ENCODE measurements at places on chromosomes 2 and 18.
A peak's percentile ranks its signal among the peaks of the same experiment; 100 is the strongest.

DNA sequence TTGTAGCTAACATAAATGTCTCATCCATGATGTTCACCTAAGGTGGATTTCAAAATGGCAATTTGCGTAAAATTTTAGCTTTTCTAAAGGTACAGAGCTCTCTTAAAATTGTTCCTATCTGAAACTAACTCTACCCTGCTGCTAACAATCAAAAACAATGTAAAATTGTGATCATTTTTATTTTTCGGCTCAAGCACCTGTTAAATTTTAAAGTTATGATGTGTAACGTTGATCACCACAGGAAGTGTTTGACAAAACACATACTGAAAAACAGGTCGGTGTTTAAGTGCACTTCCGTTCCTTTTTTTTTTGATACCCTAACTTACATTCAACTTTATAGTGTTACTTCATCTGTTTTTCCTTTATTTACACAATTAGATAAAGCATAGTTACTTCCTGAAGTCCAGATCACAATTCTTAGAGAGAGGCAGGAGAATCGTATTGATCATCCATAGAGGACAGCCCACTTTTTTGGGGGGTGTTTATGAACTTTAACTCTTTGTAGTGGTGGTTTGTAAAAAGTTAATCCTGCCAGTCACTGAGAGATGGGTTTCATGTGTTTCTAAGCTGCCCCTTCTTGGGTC lies 6.0 kb upstream of the NCK2 start:
- DNase-seq = no peak

DNA sequence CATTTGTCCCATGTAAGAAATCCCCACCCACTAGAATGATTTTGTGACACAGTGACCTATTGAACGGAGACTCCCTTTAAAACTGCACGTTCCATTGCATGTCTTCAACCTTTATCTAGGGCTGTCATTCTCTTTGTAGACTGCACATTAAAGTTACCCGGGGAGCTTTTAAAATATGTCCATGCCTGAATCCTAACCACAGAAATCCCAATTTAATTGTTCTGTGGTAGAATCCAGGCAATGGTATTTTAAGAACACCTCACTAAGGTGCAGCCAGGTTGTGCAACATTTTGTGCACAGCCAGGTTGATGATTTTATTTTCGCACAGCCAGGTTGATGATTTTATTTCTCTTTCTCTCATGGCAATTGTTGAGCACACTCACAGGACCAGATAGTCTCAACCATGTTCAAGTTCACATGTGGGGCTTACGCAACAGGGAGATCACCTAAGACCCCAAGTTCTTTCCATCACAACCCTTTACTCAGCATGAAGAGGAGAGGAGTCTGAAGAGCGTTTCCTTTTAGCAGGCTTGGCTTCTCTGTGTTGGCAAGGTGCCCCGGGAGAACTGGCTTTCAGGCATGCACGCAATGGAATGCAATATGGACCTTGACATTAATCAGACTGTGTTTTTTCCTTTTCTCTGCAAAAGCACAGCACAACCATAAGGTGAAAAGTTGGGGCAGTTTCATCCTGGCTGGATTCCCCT lies 467.3 kb upstream of the ETAA1 start:
- DNase-seq = no peak

DNA sequence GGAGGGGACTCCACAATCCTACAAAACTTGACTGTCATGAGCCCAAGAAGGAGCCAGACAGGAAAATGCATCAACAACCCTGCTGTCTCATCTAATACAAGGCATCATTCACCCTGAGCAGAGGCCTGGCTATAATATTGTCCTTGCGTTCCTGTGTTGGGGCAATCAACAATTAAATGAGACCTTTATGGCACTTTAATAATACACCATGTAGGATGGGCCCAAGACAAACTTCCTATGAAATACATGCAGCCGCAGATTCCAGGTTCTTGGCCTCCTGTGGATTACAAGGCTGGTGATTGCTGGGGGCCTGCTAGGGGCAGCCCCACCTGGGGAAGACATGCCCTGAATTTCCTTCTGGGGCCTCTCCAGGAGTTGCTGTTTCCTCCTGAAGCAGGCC lies 82.8 kb upstream of the PPP1CB start:
- DNase-seq = no peak

DNA sequence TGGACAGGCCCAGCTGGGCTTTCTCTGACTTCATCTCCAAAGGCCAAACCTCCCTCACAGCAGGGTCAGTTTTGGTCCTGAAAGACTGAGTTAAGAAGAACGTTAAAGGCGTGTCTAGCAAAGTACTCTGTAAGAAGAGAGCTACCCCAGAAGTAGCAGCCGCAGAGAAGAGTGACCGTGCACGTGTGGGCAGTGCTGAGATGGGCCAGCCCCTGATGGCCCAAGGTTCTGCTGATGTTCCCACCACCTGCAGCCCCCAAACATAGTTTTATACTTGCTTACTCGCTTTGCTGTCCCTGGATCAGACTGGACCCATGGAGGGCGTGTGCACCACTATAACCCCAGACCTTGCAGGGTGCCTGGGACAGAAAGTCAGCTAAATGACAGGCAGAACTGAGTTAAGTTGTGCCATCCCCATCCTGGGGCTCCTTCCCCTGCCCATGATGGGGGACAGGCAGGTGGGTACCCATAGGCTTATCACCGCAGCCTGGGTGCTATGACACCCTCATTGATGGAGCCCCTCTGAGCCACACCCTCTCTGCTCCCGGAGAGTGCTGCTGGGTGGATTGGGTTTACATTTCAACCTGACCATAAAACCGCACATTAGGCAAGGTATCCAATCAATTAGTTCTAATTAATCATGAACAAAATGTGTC lies 367.3 kb upstream of the HS6ST1 start:
- DNase-seq = no peak

DNA sequence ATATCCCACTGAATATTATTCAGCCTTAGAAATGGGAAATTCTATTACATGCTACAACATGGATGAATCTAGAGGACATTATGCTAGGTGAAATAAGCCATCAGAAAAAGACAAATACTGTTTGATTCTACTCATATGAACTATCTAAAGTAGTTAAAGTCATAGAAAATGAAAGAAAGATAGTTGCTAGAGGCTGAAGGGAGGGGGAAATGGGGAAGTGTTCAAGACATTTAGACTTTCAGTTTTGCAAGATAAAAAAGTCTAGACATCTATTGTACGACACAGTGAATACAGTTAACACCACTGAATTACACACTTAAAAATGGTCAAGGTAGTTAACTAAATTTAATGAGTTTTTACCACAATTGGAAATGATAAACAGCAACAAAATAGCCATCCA lies 835.9 kb upstream of the CHAC2 start:
- DNase-seq = no peak

DNA sequence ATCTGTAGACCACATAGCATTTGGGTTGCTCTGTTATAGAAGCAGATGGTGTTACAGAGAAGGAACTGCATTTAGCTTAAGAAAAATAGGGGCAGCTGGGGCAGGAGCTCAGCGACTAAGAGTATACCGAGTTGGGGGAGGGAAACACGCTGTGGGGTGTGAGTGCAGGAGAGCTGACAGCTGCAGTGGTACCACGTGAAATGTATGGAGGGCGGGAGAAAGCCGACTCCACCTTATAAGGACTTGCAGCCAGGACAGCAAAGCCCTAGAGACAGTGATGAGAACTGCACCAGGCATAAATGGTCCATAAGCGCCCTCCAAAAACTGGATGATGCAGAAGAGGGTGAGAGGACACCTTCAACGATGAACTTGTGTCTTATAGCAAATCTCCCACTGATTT lies 237.6 kb downstream of the PRKCE start:
- peak; percentile 29 for DNase-seq

GRCh38 chr2:70901227-70902066 lies 34.3 kb upstream of the ATP6V1B1 start:
- peak; percentile 9 for DNase-seq

GRCh38 chr2:131104487-131105155 lies 515 bp upstream of the PLEKHB2 start:
- peak; percentile 90 for DNase-seq

GRCh38 chr2:1488181-1488671 lies 75.0 kb downstream of the TPO start:
- no peak for DNase-seq
